Tibial artery (tissue), 4 donors: ENCODE measurements at places on chromosomes 7 and 10.
A peak's percentile ranks its signal among the peaks of the same experiment; 100 is the strongest.

DNA sequence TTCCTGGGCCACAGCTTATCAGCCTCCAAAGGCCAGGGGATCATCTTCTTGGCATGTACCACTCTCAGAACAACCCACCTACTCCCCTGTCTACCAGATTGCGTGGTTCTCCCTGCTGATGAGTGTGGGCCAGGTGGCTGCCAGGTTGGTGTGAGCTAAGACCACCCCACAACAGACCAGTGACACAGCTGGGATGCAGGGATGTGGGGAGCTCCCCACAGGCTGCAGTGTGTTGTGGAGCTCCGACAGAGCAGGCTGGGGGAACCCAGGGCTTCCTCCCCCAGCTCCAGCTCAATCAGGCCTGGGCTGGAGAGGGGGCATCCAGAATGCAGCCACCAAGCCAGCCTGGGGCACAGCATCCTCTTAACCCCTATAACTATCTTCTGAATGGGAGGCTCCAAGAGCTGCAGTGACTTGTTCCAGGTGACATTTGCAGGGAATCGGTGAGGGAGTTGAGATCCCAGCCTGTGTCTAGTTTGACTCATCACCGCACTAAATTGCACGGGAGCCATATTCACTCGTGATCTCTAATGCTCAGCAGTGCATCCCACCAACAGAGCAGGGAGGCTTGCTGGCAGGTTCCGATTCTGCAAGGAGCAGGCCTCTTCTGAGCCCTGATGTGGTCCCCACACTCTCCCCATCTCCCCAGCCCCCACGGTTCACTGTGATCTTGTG is 596 bp upstream of the GDF2 start:
- DNase-seq = peak; percentile 31

- no peak for DNase-seq
Observed at GRCh38 chr7:115099906-115100305, 178.0 kb downstream of the MDFIC start.

- no peak for DNase-seq
Observed at GRCh38 chr10:77949167-77949566, 22.6 kb upstream of the DLG5 start.

GRCh38 chr10:12444981-12445700 is 95.8 kb downstream of the CAMK1D start:
- no peak for DNase-seq

GRCh38 chr7:34224281-34224680 is 318.9 kb downstream of the BMPER start:
- no peak for DNase-seq

DNA sequence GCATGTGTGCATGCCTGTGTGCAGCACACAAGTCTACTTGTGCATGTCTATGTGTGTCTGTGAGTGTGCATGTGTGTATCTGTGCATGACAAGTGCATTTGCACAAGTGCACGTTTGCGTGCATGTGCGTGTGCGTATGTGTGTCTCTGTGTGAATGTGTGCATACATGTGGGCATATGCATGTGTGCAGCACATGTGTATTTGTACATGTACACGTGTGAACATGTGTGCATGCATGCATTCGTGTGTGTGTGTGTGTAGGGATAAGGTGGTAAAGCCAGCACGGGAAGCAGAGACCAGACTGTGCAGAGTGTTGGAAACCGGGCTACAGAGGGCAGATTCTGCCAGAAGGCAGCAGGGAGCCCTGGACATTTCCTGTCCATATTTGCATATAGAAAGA is 35.9 kb upstream of the GNA12 start:
- no peak for DNase-seq

GRCh38 chr7:32942415-32943251 is 14.6 kb upstream of the FKBP9 start:
- peak; percentile 89 for DNase-seq

- DNase-seq = no peak
Observed at GRCh38 chr10:96666741-96667140, 53.6 kb downstream of the PIK3AP1 start.

DNA sequence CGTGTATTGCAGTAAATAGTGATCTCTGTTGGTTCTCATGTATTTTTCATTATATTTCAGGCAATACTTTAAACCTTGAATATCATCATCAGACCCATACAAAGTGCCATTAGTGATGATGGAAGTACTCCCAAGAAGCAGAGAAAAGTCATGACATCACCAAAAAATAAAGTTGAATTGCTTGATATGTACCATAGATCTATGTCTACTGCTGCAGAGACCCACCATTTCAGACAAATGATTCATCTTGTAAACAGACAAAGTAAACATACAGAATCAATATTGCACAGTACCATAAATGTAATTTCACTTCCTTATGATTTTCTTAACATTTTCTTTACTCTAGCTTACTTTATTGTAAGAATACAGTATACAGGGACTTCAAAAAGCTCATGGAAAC is 347.8 kb downstream of the IPMK start:
- no peak for DNase-seq

DNA sequence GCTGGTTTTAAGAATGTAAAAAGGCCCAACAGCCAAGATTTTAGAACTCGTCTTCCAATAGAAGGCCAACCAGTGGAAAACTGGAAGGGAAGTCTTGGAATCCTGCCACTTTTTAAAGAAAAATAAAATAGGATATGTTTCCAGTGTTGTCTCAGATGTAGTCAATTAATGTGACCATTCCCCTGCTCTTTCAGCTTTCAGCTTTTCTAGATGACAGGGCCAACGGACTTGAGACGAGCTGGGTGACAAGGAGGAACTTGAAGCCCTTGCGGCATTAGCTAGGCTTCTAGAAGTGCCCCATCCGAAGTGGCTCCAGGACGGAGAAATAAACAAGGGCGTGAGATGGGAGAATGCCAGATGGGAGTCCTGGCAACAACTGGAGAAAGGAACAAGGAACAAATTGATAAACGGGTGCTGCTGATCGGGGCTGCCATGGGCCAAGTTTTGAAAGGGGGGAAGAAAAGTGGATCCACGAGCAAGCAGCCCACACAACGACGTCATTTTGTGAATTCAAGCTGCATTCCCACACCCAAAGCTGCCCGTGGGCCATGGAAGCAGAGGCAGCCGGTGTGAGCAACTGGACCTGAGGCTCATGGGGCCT is 42.3 kb downstream of the CTBP2 start:
- DNase-seq = peak; percentile 48

GRCh38 chr10:128166151-128166550 is 39.9 kb upstream of the MKI67 start:
- DNase-seq = no peak

DNA sequence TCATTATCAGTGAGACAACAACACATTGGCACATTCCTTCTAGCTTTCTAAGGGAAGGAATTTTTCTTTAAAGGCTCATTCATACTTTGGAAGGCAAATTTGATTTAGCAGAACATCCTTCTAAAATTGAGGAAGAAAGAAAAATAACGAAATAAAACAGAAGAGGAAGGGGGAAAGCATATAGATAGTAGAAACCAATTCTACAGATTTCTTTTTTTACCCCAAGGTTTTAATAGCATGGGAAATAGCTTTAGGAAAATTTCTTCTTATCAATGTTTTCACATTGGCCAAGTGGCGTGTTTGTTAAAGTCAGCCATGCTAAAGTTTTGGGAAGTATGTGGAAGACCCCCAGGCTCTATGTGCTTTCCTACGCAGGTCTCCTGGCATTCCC is 35.7 kb downstream of the MACROH2A2 start:
- no peak for DNase-seq
